Aorta (tissue), 5 donors: ENCODE measurements at places on chromosomes 11 and 22. TPM values are rescaled to one million over a fixed set of nuclear protein-coding genes. Genes with fewer than 3 reads are reported as not detected.

- no peak for DNase-seq
These were observed 1013.0 kb downstream of the OPCML start for GRCh38 chr11:132519241-132519815.

DNA sequence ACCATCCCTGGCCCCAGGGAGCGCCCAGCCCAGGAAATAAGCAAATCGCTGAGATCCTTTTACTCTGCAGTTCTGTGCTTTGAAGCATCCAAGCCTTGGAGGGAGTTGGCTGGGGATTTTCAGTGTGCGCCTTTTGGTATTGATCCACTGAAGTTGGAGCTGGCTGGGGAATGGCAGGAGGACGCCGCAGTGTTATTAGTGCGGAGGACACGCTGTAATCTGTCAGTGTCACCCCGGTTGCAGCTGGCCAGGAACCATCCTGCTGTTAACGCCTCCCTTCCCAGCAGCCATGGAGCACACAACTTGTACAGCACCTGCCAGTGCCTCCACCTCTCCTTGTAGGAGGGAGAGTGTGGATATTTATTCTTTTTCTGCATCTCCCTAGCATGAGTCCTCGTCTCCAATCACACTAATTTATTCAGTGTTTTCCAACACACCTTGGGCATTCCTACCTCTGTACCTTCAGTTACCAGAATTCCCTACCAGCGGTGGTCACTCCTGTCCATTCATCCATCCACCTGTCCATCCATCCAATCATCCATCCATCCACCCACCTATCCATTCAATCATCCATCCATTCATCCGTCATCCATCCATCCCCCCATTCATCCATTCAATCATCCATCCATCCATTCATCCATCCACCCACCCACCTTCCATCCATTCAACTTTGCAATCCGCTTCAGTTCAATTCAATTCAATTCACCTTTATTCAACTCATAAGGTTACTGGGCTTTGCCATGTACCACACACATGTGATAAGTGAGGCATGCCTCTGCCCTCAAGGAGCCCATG, 21.9 kb upstream of the EIF3D start:
- DNase-seq, result no peak

DNA sequence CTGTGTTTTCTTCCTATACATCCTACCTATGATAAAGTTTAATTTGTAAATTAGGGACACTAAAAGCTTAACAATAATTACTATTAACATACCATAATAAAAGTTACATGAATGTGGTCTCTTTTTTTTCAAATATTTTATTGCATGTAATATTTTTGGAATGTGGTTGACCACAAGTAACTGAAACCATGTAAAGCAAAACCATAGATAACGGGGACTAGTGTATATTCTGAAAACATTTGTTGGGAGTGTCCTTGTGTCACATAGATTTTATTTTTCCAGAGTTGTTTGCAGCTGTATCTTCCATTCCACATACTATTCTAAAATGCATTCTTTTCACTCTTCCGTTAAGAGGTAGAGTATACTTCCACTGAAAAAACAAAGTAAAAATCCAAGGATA, 200.4 kb downstream of the KIF18A start:
- DNase-seq, result no peak

DNA sequence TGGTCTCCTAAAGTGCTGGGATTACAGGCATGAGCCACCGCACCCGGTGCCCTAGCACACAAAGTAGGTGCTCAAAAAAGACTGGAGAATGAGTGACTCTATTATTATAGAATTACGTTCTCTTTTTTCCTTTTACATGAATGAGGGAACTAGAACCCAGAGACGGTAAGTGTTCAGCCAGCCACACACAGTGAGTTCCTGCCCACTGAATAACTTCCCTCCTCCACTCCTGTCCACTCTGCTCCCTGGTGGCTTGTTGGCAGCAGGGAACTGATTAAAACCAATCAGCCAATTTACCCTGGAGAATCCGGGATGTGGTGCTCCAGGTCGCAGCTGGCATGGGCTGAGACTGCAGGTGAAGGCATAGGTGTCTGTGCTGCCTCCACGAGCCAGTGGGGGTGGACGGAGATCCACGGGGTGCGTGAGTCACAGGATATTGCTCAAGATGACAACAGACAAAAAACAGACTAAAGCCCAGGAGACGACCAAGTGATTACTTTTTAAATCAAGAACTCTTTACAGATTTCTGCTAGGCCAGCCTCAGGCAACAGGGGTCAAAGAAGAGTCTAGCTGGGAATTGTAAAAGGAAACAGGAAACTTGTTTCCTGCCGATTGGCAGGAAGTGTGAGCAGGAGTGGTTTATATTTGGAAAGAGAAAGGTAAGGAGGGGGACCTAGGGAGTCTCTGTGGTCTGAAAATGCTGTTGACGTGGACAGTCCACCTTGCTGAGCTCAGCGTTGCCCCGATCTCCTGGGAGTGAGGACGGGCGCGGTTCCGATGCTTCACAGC, 95.2 kb upstream of the TP53I11 start:
- peak; percentile 85 for DNase-seq

DNA sequence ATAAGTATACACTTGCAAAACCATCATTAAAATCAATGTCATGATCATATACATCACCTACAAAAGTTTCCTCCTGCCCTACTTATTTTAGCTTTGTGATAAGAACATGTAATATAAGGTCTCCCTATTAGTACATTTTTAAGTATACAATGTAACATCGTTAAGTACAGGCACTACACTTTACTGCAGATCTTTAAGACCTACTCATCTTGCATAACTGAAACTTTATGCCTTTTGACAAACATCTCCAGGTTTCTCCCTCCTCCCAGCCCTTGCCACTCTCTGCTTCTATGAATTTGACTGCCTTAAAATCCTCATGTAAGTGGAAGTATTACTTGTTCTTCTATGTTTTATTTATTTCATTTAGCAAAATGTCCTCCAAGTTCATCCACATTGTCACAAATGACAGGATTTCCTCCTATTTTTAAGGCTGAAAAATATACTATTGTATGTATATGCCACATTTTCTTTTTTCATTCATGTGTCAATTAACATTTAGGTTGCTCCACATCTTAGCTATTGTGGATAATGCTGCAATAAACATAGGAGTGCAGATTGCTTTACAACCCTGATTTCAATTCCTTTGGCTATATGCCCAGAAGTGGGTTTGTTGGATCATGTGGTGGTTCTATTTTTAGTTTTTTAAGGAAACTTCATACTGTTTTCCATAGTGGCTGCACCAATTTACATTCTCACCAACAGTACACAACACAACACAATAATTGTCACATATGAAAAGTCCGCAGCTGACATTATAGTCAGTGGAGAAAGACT, 471.1 kb upstream of the ANO3 start:
- no peak for DNase-seq

Gene UBASH3B
- total RNA-seq, result 15.1 TPM

DNA sequence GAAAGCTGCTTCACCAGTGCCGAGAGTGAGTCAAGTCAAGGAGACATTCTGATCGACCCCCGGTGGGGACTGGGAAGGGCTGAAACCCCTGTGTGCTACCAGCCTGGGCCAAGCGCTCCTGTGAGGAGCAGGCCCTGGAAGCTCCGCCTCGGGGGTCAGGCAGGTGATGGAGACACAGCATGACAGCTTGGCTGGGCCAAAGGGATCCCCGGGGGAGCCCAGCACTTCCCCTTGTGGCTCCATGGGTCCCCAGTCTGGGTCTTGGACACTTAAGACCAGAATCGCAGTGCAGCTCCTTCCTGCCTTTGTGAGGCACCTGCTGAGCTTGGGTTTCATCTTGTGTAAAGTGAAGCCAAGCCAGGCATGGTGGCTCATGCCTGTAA, 89.2 kb downstream of the MORC2 start:
- peak; percentile 59 for DNase-seq

Gene DRD4
- 1.3 TPM for total RNA-seq

- DNase-seq, result no peak
These were observed 384.7 kb downstream of the DCDC1 start for GRCh38 chr11:30984827-30985226.

GRCh38 chr11:61134801-61135257, 26.4 kb downstream of the VPS37C start:
- DNase-seq, result peak; percentile 51

Gene TCIRG1
- 173 TPM for total RNA-seq

Gene TPH1
- total RNA-seq, result 14.9 TPM

DNA sequence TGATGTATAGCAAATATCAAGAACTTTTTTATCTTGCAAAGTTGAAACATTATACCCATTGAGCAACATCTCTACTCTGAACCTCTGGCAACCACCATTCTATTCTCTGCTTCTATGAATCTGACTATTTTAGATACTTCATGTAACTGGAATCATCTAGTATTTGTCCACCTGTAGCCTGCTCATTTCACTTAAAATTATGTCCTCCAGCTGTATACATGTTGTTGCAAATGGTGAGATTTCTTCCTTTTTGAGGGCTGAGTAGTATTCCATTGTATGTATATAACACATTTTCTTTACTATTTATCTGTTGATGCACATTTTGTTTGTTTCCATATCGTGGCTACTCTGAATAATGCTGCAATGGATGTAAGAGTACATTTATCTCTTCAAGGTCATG, 476.3 kb upstream of the LRRC4C start:
- no peak for DNase-seq

- DNase-seq, result peak; percentile 56
These were observed 4.1 kb upstream of the ANKRD13D start for GRCh38 chr11:67284811-67285540.

Gene MPZL2
- total RNA-seq, result 52.7 TPM

- DNase-seq, result no peak
These were observed 67.9 kb downstream of the ENTHD1 start for GRCh38 chr22:39825661-39826102.

Gene TEX54
- total RNA-seq, result not detected

Gene OOSP4A
- not detected for total RNA-seq

Gene TRIM49
- not detected for total RNA-seq

- DNase-seq, result no peak
These were observed 126.2 kb upstream of the SEZ6L start for GRCh38 chr22:26043031-26043430.
